ENCODE measurements at places on chromosomes 16 and 17.
A peak's percentile ranks its signal among the peaks of the same experiment; 100 is the strongest.

DNA sequence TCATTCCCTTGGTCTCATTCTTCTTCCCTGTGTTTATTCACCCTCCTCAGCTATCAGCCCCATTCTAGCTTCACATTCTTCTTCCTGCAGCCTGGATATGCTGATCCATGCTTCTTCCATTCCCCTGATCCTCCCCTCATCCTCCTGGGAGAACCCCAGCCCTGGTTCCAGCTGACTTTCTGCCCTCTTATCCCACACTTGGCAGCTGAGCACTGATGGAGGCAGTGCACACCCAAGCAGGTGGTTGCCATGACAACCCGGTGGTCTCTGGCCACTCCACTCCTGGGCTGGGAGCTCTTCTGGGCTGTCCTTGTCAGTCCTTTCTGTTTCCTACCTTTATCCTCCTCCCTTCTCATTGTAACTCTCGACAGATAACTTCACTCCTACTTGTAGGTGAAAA, 16.7 kb upstream of the TUBG2 start:
- DNase-seq = no peak

GRCh38 chr16:3038256-3038655, 1.5 kb upstream of the BICDL2 start:
- no peak for DNase-seq

GRCh38 chr17:80843741-80844156, 147.9 kb upstream of the CHMP6 start:
- no peak for DNase-seq

GRCh38 chr17:43573579-43574321, 27.6 kb upstream of the ETV4 start:
- no peak for DNase-seq

DNA sequence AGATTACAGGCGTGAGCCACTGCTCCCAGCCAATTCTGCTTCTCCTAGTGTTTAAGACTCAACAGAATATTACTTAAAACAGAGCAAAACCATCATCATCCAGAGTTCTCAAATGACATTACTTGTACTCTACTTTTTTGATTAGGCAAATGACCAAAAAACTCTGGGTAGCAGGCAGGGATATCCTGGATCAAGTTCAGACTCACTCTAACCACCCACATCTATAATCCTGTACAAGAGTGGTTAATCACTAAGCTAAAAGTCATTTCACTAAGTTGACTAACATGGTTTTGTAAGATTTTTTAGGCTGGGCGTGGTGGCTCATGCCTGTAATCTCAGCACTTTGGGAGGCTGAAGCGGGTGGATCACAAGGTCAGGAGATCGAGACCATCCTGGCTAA, 6.8 kb downstream of the NAE1 start:
- DNase-seq = no peak

- DNase-seq = no peak
Observed at GRCh38 chr16:57144027-57144426, 41.8 kb downstream of the PSME3IP1 start.

- DNase-seq = peak; percentile 71
Observed at GRCh38 chr17:48037036-48037837, at the start of gene COPZ2. TSS of gene COPZ2 (minus strand) at chr17:48037797. CDS start at chr17:48037777, 20 bp downstream.

DNA sequence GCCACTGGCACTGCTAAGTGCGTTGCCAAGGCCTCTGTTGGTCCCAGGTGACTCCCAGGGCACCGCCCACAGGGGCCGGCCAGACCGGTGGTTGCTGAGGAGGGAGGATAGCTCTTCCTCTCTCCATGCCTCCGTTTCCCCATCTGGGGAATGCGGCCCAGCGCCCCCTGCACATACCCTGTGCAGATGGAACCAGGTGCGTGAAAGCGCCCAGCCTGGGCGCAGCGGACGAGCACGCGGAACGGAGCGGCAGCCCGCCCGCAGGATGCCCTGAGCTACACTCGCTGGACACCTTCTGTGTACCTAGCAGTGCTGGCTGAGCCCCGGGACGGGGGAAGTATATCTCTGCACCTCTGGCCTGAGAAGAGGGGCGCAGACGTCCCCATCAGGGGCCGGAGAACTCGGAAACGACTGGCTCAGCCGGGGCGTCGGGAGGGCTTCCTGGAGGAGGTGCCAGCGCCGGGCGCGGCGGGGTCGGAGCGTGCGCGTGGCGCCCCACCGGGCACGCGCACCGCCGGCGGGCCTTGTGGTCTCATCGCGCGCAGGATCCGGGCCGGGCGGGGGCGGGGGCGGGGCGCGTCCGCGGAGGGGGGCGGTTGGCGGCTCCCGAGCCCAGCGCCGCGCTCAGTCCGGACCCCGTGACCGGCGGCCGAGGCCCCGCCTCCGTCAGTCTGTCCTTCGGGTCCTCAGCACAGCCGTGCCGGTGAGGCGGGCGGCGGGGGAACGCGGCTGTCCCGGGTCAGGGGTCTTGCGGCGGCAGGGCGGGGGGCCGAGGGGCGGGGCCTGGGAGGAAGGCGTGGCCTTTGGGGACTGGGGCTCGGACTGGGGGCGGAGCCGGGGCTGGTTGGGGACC, at the start of the genes CCDC78 and HAGHL:
Gene CCDC78 (minus strand): TSS at position 6 of the 853 bp plus-strand sequence. CDS start 76 bp downstream, outside the sequence.
Gene HAGHL (plus strand): TSS at position 669 of the 853 bp plus-strand sequence. CDS start 404 bp downstream, outside the sequence.
- DNase-seq = peak; percentile 74

DNA sequence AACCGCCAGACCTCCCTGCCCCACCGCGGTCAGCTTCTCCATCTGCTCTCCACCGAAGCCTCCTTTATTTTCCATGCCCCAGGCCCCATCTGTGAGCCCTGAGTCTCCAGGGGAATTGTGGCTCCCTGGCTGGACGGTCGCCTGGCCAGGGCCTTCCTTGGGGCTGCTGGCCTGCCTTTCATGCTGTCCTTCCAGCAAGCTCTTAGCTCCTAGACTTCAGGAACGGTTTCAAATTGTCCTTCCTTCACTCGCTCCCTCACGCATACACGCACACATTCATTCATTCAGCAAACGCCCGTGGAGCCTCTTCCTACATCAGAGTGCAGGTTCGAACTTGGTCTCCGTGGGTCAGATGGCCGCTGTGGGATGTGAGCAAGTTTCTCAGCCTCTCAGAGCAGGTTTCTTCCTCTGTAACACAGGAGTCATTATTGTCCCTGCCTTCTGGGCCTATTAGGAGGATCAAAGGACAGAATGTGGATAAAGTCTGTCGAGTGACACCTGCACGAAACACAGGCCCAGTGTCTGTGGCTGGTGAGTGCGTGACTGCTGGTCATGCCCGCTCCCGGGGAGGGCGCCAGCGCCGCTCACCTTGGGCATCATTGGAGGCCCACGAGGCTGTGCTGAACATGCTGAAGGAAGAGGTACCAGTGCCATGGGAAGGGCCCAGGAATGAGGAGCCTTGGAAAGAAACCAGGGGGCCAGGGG, 18.7 kb upstream of the GSE1 start:
- DNase-seq = no peak

- DNase-seq = peak; percentile 14
Observed at GRCh38 chr16:8798174-8798527, 512 bp downstream of the PMM2 start.

- no peak for DNase-seq
Observed at GRCh38 chr16:68744744-68745280, 7.7 kb downstream of the CDH1 start.

DNA sequence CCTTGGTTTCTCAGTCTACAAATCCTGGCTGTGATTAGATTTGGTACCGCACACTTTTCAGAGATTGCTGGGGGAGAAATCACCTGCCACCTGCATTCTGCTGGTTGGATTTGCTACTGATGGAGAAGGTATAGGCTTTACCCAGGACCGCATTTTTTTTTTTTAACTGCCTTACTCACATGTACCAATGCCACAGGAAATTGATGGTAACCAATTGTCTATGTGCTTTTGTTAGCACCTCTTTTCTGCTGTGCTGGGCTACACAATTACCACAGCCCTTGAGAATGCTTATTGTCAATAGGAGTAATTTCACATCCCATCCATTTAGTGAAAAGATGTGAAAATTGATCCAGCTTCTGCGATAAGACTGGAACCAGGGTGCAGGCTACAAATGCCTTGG, 74.4 kb upstream of the TANC2 start:
- DNase-seq = no peak

GRCh38 chr16:77137045-77137444, 53.9 kb upstream of the MON1B start:
- no peak for DNase-seq

DNA sequence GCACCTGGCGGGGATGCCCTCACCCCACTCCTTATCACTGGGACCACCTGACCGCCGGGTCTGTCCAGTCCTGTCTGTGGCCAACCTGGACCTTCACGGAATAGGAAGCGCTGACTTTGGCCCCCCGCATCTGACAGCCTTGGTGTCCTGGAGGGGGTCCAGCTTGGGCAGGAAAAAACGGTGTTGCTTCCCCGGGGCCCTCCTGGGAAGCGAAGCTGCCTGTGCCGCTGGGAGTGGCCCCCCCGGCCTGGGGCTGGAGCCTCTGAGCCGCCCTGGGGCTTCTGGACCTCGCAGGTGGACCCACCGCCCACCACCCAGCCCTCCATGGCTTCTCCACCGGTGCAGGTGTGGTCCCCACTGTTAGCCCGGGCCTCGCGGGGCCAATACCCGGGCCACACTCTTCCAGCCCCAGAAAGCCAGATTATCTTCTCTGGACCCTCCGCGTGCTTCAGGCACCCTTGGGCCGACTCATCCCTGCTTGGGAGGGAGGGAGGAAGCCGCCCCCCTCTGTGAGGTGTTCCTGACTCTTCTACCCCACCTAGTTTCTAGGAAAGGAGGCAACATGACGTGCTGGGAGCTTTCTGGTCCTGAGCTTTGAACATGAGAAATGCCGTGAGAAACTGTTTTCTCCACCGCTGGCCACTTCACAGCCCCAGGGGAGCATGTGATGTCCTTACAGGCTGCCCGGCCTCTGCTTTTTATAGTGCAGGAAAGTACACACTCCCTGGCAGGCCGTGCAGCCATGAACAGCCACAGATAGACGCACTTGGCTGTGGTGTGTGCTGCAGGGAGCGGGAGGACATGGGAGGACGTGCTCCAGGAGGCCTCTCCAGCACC, 1.1 kb downstream of the C1QTNF1 start:
- no peak for DNase-seq

- no peak for DNase-seq
Observed at GRCh38 chr16:30969246-30969842, 11.8 kb downstream of the SETD1A start.

DNA sequence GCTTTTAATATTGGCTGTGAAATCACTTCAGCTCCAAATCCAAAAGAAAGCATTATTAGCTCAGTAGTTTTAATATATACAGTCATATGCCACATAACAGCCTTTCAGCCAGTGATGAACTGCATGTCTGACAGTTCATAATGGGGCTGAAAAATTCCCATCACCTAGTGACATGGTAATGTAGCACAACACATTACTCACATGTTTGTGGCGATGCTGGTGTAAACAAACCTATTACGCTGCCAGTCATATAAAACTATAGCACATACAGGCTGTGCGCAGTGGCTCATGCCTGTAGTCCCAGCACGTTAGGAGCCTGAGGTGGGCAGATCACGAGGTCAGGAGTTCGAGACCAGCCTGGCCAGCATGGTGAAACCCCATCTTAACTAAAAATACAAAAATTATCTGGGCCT, 92.2 kb downstream of the TUBD1 start:
- DNase-seq = peak; percentile 32

- DNase-seq = peak; percentile 85
Observed at GRCh38 chr17:2244545-2245525, 58.8 kb downstream of the SMG6 start.

DNA sequence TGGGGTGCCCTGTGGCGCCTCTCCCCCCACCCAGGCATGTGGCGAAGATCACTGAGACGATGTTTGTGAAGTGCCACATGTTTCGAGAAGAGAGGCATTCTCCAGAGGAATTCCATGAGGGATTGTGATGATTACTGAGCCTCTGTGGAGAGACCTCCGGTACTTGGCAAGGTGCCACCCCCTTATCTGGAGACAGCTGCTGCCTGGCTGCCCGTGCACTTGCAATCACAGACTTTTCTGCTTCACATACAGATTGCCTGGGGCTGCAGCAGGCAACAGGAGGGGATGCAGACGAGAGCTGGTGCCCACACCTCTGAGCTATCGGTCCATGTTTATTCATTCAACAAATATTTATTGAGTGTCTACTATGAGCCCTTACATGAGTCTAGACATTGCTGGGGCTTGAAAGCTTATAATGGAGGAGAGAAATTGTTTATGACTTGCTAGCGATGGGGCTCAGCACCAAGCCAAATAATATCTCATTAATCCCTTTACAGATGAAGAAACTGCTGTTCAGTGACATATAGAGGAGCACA, 317.2 kb upstream of the ZFHX3 start:
- no peak for DNase-seq

DNA sequence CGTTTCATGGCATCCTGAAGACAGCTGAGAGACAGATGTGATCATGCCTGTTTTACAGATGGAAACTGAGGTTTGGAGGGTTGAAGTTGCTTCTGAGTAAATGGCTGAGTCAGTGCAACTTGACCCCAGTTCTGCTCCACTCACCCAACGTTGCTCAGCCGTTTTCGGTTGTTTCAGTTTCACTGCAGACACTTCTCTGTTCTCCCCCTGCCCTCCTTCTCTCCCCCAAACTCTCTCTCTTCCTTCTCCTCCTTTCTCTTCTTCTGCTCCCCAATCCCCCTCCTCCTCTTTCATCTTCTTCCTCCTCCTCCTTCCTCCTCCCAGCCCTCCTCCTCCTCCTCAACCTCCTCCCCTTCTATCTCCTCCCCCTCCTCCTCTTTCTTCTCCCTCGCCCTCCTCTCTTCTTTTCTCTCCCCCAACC, 9.4 kb upstream of the CEP20 start:
- no peak for DNase-seq

DNA sequence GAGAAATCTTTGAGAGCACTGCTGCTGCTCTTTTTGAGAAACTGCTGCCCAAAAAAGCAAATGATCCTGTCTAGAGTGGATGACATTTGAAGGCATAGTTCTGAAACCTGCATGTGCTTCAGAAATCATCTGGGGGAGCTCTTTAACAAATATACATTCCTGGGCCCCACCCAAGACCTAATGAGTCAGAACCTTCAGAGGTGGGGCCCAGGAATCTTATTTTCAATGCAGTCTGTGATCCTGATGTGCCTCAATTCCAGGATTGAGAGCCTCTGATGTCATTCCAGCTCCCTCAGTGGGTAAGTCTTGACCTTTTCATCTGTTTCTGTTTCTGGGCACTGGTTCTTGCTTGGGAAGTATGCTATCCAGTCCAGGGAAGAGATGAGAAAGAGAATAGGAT, 42.3 kb downstream of the HNF1B start:
- no peak for DNase-seq

- DNase-seq = no peak
Observed at GRCh38 chr16:69773260-69773947, 11.3 kb downstream of the WWP2 start.

GRCh38 chr16:79752396-79752795, 151.9 kb upstream of the MAF start:
- no peak for DNase-seq

DNA sequence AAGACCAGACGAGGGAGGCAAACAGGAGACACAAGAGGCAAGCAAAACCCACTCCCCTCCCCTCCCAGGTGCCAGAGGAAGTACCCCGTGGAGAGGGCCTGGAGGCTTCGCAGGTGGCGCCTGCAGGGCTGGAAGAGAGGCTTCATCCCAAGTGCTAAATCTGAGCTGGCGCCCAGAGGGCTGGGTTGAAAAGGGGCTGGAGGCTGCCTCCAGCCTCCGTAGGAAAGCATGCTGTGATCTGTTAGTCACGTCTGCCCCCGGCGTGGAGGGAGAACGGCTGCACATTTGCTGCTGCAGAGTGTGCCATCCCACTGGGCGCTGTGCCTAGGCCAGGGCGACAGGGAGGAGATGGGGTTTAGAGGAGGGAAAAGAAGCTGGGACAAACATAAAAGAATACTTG, 16.9 kb downstream of the RPH3AL start:
- DNase-seq = no peak

- DNase-seq = no peak
Observed at GRCh38 chr16:65845466-65846209, 520.9 kb upstream of the CDH5 start.

- no peak for DNase-seq
Observed at GRCh38 chr17:45902892-45903346, 8.6 kb downstream of the MAPT start.
